Substantia nigra (tissue), 51 donors: ENCODE measurements at places on chromosomes 7 and 10.

DNA sequence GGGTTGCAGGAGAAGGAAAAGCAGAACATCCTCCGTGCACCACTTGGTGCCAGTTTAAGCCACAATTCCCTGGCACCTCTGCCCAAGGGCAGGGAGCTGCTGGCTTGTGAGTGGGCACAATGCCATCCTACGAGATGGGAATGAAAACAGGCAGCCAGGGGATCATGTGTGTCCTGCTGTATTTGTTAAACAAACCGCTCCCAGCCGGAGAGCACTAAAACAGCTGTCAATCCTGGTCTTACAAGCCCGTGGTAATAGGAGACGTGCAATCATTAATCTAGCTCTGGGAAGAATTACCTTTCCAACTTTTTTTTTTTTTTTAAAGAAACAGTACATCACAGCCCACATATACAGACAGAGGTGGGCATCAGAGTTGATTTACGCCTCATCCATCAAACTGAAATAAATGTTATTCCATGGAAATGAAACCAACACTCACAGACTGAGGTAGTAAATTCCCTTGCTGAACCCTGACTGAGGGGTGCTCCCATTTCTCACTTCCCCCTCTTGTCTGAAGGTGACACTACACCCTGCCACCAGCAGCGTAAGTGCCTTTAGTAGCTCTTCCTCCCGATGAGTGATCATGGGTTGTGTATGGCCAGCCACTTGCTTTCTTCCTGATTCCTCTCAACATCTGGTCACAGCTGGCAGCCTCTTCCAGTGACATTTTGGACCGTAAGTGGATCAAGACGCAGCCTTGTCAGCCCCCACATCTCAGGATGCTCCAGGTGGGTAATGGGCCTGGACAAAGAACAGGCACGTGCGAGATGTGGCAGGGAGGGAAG, 143.8 kb downstream of the TEX36 start:
- no peak for DNase-seq

DNA sequence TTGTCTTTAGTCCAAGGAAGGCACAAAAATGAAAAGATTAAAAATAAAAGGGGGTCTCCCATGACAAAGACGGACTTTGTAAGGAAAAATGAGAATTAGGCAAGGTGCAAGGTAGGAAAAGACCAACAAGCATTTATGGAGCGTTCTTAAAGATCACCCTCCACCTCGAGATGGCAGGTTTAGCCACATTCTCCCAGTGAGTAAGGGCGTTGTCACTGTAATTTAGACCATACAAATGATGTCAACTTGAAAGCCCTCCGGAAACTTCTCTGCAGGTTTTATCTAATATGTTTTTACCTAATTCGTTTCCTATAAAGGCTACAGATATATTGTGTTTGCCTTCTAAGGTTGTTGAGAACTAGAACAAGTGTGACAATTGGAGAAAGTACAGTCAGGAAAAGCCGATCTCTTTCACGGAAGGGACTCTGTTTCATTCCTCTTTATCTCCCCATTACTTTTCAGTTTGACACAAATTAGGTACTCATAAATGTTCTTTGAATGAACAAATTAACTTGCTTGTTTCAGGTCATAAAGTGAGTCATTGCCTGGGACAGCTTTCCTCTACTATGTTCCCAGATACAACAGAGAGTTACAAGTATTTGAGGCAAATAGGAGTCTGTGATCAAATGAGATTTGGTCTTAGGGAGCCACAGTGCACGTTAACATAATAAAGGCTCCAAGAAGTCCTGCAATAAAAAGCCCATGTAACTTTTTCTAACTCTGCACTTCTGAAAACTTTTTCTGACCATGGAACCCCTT, 102.6 kb upstream of the HABP2 start:
- no peak for DNase-seq

- no peak for DNase-seq
Observed at GRCh38 chr10:36089790-36090440, 447.8 kb upstream of the FZD8 start.

- DNase-seq, result no peak
Observed at GRCh38 chr7:132440151-132440550, 136.1 kb downstream of the PLXNA4 start.

GRCh38 chr7:148662646-148663045, 36.1 kb upstream of the CUL1 start:
- no peak for DNase-seq

- DNase-seq, result no peak
Observed at GRCh38 chr7:81871606-81872265, 101.9 kb upstream of the HGF start.

DNA sequence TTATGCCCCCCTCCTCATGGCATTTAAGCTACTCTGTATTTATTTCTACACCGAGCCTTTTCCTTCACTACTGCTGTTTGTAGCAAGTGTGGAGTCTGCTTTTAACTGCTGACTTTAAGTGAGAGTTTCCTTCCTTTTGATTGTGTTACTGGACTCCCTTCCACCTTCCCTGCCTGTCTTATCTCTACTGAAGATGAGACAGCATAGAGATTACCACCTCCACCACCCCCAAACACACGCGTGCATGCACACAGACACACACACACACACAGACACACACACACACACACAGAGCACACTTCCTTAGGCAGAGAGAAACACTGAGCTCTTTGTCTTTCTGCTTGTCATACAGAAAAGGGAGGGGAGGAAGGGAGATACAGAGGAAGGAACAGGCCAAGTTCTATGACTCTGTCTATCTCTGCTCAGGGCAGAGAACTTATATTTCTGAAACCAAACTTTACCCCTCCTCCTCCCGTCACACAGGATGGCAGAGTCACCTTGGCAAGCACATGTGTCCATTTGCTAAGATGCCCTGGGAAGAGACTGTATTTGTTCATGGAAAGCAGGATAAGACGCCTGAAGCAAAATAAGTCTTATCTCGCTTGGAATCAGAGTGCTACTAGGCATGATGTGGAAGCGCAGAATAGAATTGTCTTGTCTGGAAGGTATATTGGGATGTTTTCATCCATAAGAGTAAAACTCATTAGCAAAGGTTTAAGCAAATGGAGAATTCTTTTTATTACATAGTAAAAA, 81.8 kb upstream of the CAV2 start:
- no peak for DNase-seq

GRCh38 chr7:5374464-5374863, 49.2 kb downstream of the TNRC18 start:
- no peak for DNase-seq

DNA sequence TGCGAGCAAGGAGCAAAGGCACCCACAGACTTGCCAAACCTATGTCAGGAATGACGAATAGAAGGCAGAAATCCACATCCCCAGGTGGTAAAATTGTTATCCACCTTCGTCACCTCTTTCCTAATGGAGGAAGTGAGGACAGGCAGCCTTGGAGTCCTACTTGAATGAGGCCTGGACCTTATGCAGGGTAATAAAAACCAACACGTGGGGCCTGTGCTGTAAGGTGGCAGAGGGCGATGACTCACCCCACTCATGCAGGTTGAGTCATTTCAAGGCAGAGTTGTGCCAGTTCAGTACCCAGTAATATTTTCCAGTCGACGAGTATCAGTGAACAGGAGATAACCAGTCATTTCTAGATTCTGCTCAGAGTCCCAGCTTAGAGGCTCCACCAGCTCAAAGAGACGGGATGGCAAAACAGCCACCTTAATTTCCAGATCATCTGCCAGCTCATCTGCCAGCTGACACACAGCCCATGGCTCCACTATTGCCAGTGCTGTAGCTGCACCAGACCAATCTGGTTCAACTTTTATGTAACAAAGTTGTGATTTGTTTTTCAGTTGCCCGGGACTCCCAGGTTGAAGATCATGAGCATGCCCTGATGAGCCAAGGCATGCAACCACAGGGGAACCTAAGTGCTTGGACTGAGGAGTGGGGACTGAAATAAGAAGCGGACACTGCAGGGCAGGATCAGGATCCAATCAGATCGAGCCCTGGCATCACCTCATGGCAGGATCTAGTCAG, 176.2 kb upstream of the ITGB1 start:
- DNase-seq, result no peak

- no peak for DNase-seq
Observed at GRCh38 chr7:126940723-126941307, 311.9 kb downstream of the GRM8 start.

DNA sequence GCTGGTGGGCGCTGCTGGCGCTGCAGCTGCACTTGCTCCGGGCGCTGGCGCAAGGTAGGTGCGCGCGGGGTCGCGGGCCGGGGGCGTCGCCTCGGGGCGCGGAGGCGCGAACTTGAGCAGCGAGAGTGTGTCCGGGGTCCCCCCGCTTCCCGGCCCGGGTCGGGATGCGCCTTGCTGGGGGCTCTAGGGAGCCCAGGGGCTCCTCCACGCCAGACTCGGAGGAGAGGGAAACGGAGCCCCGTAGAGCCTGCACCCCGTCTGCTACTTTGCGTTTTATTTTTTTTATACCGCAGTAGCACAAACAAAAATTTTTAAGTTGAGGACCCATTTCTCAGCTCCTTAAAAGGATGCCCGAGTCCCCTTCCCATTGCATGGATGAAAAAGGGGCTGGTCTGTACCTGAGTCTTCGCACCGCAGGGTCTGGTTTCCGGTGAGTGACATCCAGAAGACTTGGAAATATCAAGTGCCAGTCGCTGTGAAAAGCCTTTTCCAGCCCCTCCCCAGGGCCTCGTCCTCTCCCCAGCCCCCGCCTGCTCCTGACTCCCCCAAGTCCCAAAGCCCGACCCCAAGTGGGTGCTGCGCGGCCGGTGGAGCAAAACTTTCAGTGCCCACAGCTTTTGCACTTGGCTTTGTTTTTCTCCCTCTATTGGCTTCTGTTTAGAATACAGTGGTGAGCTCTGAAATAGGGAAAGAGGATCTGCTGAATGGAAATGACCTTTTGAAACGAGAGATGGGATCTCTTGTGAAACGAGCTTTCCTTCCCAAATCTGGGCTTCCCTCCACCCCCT, 973 bp downstream of the SDK1 start:
- no peak for DNase-seq

- DNase-seq, result no peak
Observed at GRCh38 chr10:59904426-59905065, 1.8 kb downstream of the CCDC6 start.
